ENCODE measurements at places on chromosomes 2 and 18.

DNA sequence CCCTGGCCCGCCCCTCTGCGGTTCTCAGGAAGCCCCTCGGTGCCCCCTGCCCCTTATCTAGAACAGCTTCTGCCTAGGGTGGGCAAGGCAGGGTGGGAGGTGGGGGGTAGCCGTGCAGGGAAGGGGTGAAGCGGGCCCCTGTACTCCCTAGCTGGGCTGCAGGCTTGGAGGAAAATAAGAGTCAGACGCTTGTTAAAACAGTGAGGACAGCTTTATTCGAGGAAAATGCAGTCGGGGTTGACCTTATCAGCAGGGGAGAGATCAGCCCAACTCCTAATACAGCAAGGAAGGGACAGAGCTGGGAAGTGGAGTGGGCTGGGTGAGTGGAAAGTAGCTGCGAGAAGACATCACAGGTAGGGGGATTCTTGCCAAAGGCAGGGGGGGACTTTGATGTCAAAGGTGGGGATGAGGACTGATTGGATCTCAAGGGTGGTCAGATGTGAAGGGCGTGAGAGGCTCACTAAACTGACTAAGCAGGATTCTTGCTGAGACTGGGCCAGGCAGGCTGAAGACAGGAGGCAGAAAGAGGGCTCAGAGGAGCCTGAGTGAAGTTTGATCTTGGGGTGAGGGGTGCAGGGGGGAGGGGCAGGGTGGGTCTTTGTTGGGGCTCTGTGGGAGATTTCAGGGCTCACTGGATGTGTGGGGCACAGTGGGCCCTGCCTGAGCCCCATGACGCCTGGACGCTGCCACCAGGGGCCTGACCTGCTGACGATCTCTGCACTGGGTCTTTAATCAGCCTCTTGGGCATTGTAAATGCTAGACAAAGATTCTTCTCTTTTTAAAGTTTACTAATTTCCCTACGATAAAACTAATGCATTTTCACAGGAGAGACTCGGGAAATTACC is 29.9 kb downstream of the HPCAL1 start:
- peak; percentile 61 for DNase-seq

DNA sequence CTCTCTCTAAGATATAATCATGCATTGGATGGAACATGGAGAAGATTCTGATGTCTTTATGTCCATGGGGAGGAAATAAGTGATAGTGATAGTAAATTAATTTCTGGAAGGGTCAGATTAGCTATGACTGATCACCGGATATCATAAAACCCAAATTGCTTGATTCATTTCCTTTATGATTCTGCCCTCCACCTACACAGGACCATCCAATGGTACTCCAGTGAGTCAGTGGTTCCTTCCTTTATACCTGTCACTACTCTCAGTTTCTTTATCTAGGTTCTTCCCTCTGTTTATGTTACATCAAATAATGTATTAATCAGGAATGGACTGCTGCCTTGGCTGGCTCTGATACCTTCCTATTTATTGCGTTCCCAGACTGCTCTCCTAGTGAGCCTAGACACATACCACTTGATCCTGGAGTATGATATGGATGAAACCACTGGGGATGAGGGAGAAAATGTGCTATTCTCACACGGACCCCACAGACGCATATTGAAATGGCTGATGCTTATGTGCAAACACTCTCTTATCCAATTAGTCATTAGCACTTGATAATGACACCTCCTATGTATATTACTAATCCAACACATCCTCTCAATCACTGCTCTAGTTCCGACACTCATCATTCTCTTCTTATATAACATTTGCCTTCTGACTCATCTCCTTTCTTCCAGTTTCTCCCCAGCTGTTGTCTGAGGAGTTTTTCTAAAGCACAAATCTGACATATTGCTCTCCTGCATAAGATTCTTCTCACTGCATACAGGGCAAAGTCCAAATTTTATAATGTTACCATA is 315.6 kb downstream of the INSIG2 start:
- no peak for DNase-seq

DNA sequence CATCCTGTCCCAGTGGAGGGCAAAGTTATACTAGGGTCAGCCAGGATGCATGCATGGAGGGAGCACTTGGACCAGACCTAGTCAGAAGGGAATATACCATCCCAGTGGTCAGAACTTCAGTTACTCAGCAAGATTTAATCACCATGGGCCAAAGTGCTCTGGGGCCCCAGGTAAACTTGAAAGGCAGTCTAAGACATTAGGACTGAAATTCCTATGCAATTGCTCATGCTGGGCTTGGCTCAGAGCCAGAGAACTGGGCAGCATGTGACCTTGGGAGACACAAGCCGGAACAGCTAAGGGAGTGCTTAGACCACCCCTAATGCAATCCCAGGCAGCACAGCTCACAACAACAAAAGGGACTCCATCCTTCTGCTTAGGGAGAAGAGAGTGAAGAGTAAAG is 401.3 kb downstream of the KCNJ3 start:
- no peak for DNase-seq

DNA sequence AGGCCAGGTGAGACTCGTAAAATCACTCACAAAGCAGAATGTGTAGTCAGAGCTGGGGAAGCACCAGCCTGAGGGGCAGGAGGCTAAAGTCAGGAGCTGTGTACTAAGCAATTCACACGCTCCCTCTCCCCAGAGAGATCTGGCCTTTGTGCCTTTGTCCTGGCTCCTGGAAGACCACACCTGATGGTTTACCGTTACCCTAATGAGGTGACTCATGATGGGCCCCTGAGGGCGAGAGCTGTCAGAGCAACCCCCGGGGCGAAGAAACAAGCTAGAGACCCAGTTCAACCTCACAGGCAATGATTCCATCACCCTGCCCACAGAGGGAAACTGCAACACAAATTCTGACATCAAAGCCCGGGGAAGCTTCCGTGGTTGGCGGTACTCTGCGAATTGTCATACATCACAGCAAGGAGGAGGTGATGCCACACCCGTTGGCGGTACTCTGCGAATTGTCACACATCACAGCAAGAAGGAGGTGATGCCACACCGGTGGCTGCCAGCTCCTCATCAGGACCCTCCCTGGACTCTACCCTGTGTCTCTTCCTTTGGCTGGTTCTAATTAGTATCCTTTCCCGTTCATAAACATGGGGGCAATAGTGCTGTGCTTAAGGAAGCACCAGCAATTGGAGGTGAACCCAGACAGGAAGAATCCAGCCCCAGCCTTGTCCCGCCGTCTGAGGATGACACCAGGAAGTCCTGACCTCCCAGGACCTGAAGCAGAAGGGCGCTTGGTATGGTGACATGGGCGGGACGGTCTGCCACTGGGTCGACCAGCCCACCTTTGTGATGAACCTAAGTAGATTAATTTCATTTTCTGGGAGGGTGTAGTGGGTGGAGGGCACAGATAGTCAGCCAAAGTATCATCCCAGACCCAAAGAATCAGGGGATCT is 30.5 kb downstream of the B3GNT7 start:
- DNase-seq = no peak
